ENCODE measurements at places on chromosomes 6 and 20.

- no peak for DNase-seq
Measured at GRCh38 chr6:22189946-22190345, 106.9 kb downstream of the PRL start.

DNA sequence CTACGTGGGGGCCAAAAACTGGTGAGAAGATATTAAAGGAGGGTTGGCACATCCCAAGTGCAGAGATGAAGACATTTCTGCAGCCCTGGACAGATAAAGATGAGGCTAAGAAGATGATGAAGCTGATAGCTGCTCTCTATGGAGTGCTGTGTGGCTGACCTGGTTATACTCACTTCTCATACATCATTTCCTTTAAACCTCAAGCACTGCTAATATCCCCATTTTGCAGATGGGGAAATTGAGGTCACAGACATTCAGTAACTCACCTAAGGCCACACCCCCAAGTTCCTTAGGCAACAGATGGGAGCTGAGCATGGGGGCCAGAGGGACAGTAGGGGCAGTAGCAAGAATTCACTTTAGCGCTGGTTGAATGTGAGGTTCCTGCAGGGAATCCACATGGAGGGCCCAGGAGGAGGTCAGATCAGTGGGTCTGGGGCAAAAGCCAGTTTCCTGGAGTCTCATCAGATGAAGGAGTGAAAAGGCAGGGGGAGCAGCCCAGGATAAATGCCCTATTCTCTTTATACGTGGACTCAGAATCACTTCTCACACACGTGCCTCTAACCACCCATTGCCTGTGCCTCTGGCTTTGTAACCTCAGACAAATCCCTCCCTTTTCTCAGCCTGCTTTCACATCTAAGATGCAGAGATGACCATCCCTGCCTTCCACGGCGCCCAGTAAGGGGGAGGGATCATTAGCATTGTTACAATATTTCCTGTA lies 125.8 kb downstream of the NFATC2 start:
- no peak for DNase-seq

DNA sequence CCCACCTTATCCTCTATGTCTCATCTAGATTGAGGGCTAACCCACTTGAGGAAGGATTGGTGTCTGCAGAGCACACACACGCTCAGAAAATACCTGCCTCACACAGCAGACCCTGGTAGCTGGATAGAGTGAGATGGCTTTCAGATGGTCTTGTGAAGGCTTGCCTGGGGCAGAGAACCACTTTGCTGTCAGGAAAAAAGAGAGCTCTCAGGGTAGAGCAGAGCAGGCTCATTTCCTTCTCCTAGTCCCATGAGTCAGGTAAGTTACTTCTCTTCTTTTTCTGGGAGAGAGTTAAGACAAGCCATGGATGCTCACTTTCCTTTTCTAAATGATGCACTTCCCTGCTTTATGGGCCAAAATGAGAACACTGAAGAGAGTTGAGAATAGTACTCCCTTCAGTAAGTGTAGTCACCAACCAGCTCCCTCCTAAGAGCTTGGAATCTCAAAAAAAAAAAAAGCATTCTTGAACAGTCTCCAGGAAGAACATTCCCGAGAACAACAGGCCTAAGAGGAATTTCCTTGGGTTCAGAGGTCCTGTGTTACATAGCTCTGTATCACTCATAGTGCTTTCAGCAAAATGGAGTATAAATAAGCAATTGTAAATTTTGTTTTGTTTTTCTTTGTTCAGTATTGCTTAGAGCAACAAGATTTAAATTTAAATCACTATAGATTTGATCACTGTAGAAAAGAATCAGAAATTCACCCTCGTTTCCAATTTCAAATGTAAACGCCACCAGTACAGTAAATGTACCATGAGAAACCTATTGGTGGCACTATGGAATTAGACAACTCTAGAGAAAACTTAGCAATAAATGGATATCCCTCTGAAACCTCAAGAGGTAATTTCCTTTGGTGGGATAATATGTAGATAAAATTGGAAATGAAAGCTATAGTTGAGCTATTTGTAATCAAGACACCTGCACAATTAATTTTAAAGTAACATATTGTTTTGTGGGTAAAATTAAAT lies 530.3 kb downstream of the RFPL4B start:
- DNase-seq: peak; percentile 97

GRCh38 chr6:111711476-111711875 lies 105.8 kb upstream of the TRAF3IP2 start:
- DNase-seq: no peak

DNA sequence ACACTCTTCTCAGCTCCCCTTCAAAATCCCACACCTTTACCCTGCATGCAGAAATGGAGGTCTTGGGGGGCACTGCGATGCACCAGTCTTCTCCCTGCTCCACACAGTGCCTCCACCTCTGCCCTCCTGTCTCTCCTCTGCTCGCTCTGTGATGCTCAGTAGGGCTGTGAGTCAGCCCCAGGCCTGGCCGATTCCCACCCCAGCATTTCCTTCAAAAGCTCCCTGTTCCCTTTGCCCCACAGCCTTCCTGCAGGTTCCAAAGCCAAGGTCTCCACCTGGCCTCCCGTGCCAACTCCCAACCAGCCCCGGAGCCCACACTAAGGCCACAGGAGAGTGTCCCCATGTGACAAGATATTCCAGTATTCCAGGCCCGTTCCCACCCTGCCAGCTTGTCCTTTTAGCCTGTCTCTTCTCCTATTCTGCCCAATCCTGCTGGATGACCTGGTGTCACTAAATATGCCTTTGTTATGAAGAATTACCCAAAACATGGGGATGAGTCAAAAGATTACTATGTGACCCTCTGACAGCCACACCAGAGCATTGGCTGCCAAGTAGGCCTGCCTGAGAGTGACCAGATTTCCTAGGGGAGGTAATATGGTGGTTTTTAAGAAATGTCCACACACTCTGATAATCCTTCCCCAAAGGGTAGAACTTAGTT lies 118.9 kb upstream of the NXT1 start:
- DNase-seq: peak; percentile 22
